CD4-positive, alpha-beta T cell treated with Interleukin-21 for 1 hour (primary cell): ENCODE measurements at places on chromosomes 13 and 19.

- peak; percentile 49 for DNase-seq
Measured at GRCh38 chr13:30615866-30616541, 1.7 kb upstream of the USPL1 start.

DNA sequence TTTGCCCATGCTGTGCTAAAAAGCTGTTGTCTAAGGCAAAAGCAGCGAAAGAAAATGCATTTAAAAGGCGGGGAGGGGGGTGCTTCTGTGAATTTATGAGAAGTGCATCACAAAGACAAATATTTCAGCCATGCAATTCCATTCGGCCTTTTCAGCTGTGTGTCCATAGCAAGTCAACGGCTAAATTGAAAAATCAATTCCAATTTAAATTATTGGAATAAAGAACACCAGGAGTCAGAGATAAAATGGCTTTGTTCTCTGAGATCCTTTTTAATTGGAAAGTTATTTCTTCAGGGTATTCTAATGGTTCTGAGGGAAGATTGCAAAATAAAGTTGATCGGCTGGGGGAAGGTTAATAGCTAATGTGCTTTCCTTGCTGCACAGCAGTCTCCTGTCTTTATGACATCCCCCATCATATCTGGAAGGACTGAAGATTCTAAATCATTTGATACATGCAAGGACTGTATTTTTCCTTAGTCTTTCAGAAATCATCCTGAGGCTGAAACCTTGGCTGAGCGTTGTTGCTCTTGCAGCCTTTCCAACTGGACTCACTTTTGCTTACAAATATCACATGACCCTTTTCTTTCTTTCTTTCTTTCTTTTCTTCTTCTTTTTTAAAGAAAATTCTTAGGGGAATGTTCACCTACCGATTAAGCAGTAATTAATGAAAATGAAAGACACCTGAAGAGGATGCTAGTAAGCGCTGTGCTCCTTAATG lies 647.1 kb downstream of the DACH1 start:
- no peak for DNase-seq

DNA sequence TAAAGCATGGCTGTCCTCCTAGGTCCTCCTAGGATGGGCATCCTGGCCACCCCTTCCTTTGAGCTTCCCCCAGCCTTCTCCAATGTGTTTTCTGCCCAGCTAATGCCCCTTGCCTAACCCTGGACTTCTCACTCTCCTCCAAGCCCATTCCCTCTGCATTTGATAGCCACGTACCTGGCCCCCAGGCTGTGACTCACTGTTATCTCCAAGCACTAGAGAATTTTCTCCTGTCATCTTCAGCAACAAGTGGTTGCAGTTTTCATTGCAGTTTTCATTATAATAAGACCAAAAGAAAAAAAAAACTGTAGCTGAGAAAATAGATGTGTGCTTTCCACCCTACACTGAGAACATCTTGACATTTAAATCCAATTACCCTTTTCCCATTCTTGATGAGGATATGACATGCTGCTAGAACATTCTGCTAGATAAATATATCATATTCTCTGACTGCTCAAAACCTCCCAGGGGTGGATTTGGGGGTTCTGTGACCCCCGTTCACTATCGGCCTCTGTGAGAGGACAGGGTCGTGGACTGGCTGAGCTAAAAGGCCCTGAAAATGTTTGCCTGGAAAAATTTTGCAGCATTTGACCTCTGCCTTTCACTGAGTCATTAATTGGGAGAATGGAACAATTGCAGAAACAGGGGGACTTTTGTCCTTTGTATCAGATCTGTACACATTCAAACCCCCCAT lies 58.8 kb upstream of the KCTD15 start:
- no peak for DNase-seq

DNA sequence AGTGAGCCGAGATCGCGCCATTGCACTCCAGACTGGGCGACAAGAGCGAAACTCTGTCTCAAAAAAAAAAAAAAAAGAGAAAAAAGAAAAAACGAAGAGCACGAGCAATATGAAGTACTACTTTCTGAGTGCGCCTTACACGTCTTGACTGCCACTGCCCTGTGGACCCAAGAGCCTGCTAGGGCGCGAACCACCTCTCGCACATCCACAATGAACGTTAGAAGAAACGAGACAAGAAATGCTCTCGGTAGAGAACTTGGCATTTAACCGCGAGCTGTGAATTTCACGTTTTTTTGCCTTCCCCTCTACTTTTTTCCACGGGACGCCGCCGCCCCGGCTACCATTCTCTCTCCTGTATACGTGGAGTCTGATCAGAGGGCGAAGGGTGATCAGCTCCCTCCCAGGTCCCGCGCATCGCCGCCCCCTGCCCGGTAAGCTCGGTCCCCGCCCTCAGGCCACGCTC lies 454 bp downstream of the TIMM44 start:
- no peak for DNase-seq

GRCh38 chr13:73536865-73537264 lies 478.1 kb downstream of the KLF5 start:
- no peak for DNase-seq

- no peak for DNase-seq
Measured at GRCh38 chr13:74573654-74574053, 439.4 kb upstream of the KLF12 start.

DNA sequence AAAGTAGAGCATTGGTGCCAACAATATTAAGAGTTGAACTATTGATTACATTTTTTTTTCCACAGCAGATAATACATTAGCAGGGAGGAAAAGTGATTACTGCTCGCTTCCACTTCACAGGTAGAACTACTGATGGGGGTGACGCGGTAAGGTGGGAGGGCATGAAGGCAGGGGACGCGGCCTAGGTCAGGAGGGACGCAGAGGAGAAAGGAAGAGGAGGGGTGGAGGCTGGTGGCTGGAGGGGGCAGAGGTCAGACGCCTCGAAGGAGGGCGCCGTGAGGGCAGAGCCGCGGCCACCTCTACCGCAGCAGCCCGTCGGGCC lies 287 bp upstream of the B3GLCT start:
- DNase-seq = no peak

DNA sequence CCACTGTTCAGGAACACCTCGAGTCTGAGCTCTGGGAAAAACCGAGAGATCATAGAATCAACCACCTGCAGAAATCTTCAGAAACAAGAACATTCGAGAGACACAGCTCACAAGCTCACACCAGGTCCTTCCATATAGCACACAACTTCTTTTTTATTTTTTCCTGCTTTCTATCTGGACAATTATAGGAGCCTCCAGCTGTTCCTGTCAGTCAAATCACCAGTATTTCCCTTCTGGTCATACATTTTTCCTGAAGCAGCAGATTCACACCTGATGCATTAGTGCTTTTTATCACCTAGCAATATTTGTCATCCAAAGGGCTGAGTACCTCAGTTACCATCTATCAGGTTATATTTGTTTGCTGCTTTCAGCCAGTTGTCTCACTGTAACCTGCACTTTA lies 323.5 kb downstream of the FOXO1 start:
- no peak for DNase-seq

GRCh38 chr13:33723365-33723764 lies 94.6 kb upstream of the RFC3 start:
- no peak for DNase-seq

- no peak for DNase-seq
Measured at GRCh38 chr19:12953799-12954611, 3.0 kb downstream of the GADD45GIP1 start.

DNA sequence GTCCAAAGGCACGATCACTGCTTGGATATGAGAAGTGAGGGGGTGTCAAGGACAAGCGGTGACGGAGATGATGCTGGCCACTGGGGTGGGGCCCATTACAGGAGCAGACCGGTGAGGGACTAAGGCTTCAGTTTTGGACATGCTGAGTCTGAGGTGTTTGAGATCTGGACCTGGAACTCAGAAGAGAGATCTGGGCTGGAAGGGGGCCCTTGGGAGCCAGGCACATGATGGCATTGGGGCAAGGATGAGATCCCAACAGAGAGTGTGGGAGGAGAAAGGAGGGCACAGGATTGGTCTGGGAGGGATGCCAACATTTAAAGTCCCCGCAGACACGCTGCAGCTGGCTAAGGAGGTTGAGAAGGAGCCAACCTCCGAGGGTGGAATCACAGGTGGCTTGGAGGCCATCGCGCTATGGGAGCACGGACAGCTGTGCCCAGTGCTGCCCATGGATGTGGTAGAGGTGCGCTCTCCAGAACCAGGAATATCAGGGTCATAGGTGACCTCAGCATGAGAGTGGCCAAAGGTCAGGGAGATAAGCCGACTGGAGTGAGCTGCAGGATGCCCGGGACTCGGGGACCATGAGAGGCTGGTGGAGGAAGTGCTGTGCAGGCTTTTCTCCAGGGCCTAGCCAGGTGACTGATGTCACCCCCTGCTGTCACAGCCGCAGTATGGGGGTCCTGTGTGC lies 21.8 kb downstream of the DHRS12 start:
- no peak for DNase-seq

- DNase-seq = no peak
Measured at GRCh38 chr13:110305949-110306339, 1.0 kb downstream of the COL4A1 start.

DNA sequence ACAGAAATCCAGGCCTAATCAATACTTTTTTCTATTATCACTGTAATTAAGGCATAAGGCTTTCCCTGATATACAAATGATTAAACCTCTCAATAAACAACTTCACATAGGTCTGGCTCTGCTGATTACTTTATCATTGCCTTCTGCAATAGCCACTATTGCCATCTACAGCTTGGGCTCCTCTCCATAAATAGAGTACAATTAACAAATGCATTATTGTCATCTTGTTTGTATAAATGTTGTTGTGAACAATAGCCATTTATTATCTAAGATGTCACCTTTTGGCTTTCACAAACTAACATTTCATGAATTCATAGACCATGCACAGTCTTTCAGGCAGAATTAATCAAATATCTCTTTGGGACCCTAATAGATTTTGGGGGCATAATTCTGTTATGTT lies 53.3 kb downstream of the NHLRC3 start:
- DNase-seq = no peak

GRCh38 chr19:10001899-10002298 lies 8.4 kb downstream of the COL5A3 start:
- DNase-seq = no peak

DNA sequence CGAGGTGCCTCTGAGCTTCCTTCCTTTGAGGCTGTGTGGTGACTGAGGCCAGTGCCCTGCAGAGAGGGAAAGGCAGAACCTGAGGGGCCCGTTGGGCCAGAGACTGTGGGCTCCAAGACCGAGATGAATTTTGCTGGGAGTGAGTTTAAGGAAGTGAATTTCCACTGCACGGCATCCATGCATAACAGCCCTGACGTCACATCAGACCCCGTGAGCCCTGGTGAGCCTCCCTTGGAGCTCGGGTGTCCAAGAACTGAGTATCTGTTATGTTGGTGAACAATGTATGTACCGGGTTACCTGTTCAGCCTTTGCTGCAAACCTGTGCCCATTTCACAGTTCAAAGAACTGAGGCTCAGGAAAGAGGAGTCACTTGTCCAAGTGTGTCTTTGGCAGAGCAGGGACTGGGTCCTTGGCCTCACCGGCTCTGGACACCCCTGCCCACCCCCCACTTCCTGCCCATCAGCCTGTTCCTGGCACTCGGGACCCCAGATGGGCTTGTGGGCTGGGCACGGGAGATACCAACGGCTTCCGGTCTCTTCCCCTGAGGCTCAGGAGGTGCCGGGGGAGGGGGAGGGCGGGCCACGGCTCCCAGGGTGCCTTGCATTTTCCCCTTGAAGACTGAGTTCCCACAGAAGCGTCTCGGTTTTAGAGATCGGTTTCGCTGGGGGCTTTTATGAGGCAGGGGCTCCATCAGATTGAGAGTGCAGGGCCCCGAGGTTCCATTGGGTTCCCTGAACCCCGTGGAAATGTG lies 33.7 kb downstream of the NFILZ start:
- peak; percentile 44 for DNase-seq

GRCh38 chr13:113542751-113543424 lies 41.7 kb upstream of the TFDP1 start:
- no peak for DNase-seq

DNA sequence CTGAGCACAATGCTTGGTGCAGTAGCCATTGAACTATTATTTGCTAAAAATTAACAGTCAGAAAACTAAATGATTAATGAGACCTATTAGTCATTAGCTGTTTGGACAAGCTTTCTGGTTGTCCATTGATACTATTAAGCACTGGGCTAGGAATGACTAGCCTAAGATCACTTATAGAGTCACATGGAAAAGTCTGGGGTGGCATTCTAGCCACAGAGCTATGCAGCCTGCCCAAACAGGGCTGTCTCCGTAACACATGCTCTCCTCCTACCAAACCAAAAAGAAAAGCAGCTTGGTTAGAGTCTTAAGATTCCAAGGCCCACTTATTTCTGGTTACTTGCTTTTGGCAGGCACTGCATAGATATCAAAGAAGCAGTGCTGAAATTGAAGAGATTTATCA lies 193.5 kb upstream of the NBEA start:
- no peak for DNase-seq

DNA sequence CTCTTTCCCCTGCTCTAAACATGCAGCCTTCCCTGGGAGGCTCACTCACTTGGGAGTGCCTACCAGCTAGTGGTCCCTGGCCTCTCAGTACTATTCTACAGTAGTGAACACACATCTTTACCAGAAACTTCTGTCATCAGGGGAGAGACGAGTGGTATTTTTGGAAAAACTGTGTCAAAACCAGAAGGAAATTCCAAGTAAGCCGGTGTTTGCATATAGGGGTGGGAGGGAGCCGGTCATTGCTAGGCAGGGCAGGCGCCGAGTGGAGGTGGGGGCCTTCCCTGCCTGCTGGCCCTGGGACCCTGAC lies 7.0 kb downstream of the RPS9 start:
- DNase-seq = no peak

- no peak for DNase-seq
Measured at GRCh38 chr19:19533841-19534240, 4.2 kb upstream of the CILP2 start.

GRCh38 chr13:27283906-27284493 lies 13.4 kb downstream of the RASL11A start:
- DNase-seq = peak; percentile 15

- DNase-seq = no peak
Measured at GRCh38 chr13:80361298-80361697, 20.4 kb upstream of the SPRY2 start.

DNA sequence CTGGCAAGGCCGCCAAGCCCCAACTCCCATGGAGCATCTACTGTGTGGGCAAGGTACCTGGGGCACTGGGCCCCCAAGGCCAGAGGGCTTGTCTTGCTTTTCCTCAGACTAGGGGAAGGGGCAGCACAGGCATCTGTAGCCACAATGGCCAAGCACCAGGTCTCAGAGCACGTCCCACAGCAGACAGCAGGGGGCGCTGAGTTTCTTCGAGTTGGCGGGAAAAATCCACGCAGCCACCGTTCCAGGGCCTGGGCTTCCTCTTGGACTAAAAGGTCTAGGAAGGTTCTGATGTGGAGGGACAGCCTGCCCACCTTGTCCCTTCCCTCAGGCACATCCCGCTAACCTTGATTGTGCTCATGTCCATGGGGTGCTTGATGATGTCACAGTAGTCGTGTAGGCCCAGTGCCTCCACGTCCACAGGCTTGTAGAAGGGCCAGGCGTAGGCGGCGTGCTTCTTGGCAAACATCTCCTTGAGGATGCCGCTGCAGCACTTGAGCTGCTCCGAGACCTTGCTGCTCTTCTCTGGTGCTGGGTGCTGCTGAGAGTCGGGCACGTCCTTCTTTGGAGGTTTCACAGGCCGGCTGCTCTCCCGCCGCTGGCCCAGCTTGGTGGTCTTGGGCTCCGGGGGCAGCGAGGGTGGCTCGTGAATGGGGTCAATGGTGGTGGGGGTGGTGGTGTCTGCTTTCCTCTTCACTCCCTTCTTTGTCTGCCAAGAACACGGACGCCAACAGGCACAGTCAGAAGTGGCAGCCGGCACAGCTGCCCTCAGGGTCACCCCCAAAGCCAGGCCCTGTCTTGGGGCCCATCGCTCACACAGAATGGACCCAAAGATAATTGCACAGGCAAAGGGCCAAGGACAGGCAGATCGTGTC lies 32.0 kb upstream of the EPHX3 start:
- peak; percentile 69 for DNase-seq
